ENCODE measurements at places on chromosomes 4 and X.

GRCh38 chr4:136554033-136554432, 978.3 kb downstream of the PCDH18 start:
- DNase-seq = no peak

- no peak for DNase-seq
These were observed 76.7 kb downstream of the FHIP1A start for GRCh38 chr4:151485541-151486131.

GRCh38 chr4:151979819-151980218, 219.0 kb upstream of the GATB start:
- no peak for DNase-seq

DNA sequence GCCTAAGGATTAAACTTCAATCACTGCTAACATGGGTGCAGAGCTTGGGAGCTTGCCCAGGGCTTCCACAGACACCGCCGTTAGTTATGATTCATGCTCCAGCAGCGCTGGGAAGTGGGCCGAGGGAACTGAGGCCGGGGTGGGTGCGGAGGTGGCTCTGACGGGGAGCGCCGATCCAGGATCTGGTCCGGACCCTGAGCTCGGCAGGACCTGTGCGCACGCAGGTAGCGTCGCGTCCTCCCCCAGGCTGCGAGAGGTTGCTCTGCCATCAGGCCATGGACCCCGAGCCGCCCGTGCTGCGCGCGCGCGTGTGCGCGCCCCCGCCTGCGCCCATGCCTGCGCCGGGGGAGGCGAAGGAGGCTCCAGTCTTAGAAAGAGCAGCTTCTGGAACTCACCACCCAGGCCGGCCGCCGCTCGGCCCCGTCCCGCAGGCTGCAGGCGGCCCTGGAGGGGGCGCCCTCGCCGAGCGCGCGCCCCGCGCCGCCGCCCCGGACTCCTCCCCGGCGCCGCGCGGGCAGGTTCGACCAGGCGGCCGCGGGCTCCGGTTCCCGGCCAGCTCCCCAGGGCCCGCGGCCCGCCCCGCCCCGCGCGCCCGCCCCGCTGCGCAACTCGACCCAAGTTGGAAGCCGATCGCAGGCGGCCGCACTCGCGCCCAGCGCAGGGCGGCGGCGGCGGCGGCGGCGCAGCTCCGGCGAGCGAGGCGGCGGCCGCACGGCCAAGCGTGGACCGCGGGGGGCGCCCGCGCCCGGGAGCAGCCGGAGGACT, 732 bp upstream of the ADRA2C start:
- no peak for DNase-seq

DNA sequence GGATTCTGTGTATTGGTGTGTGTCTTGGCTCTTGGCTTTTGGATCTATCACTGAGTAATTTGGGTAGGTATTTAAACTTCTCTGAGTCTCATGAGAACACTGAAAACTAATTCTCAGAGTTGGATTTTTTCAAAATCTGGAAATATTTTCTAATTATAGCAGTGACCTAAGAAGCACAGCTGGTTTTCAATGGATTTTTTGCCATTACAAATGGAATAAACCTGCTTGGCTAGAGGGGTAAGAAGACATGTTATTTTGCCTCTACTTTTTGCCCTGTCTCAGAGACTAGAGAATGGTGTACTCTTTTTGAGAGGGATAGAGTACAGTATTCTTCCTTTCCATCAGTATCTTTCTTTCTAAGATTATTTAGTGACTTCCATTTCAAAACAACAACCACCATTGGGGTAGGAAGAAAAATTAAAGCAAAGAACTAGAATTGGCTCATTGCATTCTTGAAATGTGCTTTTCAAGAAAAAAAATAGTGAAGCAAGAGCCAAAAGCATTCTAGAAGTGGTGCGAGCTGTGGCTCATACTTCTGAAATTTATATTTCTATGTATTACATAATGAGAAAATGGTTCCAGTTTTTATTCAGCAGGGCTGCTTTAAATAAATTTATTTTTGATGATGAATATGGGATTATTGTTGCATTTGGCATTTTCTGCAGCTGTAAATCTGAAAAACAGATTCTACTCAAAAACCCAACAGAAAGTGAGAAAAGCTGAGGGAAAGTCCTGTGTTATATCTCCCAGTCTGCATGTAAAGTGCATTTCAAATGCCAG, 850.2 kb upstream of the SLIT2 start:
- no peak for DNase-seq

DNA sequence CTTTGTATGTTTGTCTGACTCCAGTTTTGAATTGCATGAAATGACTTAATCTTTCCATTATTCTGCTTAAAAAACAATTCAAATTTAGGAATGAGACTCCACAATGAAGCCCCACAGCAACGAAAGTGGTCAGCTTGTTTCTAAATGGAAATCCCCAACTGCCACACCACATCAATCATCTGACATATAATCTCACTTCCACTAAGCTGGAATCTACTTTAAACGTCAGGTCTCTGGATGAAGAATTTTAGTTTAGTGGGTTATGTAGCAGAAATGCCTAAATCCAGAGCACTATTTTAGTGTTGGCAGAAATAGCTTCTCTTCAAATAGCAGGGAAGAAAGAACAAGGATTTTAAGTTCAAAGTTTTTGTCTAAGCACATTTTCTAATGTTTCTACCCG, 1.7 kb upstream of the BMP2K start:
- no peak for DNase-seq

GRCh38 chrX:14386981-14387380, 142.4 kb upstream of the GLRA2 start:
- DNase-seq = no peak
